ENCODE measurements at places on chromosomes 6 and 20. TPM values are rescaled to one million over a fixed set of nuclear protein-coding genes. Genes with fewer than 3 reads are reported as not detected.

GRIK2 gene
- not detected for total RNA-seq

ATP5F1E gene
- total RNA-seq = 125 TPM

DNA sequence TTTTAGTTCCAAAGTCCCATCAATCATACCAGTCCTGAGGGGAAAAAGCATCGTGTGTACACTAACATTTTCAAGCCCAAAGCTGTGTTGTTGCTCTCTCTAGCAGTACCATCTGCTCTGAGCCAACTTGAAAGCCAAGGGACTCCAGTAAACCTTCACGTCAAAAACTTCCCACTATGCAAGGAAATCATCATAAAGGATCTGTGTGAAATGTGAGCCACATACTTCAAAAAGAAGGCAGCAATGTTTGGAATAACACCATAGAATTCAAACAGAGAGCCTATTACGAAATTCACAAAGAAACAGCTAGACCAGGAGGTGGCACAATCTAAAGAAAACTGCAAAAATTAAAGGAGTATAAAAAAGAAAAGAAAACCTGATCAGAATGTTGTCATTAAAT, 399.8 kb upstream of the EPHA7 start:
- no peak for DNase-seq

DNA sequence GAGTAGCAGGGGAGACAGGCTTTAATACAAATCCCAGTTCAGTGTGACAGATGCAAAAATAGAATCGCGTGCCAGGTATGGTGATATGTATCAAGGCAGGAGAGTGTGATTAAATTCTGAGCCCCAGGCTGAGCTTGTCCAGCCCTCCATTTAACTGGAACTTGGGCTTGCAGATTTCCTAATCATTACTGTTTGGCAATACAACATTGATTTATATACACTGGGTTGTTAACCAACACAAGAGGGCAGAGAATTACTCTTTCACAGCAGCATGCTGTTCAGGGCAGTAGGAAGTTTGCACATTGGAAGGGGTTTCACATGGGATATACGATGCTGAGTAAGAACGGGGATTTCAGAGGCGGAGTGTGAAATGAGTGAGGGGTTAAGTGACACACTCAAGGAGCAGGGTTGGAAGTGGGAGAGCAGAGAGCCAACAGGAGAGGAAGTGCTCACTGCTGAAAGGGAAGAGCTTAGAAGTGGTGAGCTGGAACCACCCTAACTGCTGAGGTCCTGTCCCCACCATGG, 70.8 kb upstream of the ATXN1 start:
- no peak for DNase-seq

DNA sequence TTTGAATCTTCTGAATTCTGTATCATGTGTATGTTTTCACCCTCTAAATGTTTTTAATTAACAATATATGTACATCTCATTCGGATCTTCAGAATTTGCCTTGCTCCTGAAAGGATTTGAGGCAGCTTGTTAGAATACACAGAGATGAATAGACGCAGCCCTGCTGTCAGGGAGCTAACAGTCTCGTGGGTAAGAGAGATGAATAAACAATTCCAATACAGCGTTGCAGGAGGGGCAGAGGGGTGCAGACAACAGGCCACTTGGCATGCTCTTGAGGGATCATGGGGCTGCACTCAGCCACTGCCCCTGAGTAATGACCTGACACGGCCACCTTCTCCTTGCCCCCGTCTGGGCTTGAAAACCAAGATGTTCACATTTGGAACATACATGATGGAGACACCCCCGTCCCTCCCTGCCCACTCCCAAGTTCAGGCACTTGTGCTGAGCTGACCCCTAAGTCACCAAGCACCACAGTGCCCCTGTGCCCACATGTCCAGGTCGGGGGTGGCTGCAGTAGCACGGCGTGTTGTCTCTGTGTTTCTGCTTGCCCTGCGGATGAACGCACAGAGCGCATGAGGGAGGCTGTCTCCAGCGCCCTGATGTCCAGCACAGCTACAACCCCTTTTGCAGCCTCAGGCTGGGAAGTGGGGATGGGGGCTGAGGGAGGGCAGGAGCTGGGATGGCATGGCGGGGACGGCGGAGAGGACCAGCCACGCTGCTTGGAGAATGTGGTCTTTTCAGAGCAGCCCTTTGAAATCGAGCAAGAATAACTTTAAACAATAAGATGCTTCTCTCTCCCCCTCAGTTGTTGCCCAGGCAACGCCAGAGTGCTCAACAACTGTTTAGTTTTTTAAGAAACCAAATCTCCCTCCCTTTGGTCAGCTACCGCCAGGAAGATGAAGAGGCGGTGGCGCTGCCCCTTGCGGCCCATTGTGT, 33.0 kb upstream of the CDH22 start:
- no peak for DNase-seq

DNA sequence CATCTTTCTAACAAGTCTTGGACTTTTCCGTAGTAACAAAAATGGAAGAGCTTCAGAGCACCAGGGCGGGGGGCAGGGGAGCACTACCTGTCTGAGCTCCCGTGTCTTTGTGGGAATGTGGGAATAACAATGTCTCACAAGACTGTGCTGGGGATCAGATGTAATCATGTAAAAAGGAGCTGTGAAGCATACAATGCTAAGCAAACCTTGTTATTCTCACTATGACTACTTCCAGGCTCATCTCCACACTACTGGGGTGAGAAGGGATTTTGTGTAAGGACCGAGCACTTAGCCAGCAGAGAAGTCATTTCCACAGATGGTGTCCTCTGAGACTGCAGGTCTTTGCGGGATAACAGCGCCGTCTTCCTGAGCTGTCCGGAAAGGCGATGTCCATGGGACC, 27.1 kb downstream of the PRR18 start:
- no peak for DNase-seq

DNA sequence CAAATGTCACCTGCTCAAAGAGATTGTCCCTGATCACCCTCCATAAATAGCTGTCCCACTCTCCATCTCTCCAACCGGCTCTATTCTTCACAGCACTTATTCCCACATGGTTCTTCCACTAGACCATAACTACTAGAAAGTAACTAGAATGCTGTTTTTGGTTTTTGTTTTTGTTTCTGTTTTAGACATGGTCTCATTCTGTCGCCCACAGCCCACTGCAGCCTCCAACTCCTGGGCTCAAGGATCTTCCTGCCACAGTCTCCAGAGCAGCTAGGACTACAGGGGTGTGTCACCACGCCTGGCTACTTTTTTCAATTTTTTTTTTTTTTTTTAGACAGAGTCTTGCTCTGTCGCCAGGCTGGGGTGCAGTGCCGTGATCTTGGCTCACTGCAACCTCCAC, 12.2 kb downstream of the MMP24 start:
- DNase-seq = no peak

GRCh38 chr20:36791862-36792261, 18.3 kb upstream of the DSN1 start:
- DNase-seq = no peak

GRCh38 chr20:47461120-47461685, 40.5 kb upstream of the NCOA3 start:
- no peak for DNase-seq

Data from K562 (cell line).